ENCODE measurements at places on chromosomes 16 and 17.

DNA sequence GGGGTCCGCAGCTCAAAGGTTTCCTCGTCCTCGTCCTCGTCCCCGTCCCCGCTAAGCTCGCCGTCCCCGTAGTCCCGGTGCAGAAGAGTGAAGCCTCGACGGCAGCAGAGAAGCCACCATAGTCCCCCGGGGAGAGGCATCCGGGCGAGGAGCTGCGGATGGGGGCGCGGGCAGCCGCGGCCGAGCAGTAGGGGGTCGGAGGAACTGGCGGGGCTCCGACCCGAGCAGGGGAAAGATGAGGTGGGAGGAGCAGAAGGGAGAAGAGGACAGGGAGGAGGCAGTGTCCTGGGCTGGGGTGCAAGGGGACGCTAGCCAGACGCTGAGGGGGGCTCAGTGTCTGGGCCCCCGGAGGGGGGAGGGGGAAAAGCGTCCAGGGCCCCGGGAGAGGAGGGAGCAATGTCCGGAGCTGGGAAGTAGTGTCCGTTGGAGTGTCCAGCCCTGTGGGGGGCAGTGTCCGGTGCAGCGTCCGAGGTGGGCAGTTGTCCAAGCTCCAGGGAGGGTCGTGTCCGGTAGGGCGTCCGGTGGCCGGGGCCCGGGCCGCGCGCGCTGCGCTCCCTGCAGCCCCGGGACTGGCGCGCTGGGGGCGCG is at the start of gene PLEKHH3:
Gene PLEKHH3, minus strand, starts transcription at position 571 of the 588 bp plus-strand sequence. Its CDS starts 431 bp downstream, at position 140.
- no peak for DNase-seq

DNA sequence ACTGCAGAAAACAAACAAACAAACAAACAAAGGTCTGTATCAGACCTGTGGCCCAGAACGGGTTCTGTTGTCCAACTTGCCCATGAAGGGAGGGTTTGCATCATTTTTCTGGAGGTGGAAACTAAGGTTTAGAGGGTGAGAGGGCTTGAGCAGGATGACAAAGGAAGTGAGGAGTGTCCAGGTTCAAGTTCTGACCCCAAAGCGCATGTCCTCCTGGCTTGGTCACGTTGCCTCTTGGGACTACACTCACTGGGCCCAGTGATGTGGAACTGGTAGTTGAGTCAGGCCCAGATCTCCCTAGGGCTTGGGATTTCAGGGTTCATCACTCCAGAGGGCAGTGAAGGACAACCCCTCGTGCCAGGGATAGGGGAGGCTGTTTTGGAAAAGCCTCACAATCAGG is 1.8 kb downstream of the SREBF1 start:
- DNase-seq = no peak

GRCh38 chr16:14559809-14560241 is 70.2 kb downstream of the PARN start:
- DNase-seq = no peak

DNA sequence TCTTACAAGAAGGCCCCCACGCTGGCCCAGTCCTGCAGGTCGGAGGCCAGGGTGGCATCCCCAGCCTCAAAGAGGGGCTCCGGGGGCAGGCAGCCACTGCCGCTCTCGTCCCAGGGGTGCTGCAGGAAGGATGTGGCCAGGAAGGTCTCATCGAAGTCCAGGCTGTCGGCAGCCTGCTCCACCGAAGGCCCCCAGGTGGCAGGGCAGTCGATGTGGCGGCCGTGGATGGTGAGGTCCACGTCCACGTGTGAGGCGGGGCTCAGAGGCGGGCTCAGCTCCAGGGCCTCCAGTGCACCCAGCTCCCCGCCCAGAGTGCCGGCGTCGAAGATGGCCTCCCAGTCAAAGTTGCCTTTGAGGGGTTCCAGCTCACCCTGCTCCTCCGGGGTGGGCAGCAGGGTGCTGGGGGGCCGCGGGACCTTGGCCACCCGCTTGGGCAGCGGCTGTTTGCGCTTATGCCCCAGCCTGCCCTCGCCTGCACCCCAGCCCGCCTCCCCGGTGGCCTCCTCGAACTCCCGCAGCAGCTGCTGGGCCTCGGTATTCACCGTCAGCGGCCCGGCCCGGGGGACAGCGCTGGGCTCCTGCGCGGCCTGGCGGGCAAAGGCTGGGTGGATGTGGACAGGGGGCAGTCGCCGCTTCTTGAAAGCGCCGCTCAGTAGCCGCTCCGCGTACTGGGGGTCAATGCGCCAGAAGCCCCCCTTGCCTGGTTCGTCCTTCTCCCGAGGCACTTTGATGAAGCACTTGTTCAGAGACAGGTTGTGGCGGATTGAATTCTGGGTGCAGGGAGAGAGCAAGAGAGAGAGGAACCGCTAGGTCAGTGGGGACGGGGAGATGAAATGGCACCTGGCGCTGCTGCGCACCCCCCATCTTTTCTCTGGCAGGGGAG is 3.5 kb downstream of the FOXJ1 start:
- no peak for DNase-seq

GRCh38 chr17:4195306-4195705 is 52.3 kb downstream of the CYB5D2 start:
- peak; percentile 37 for DNase-seq

GRCh38 chr16:53216798-53217197 is 162.0 kb downstream of the CHD9 start:
- no peak for DNase-seq

GRCh38 chr17:60744355-60744966 is 66.8 kb downstream of the BCAS3 start:
- DNase-seq = no peak

DNA sequence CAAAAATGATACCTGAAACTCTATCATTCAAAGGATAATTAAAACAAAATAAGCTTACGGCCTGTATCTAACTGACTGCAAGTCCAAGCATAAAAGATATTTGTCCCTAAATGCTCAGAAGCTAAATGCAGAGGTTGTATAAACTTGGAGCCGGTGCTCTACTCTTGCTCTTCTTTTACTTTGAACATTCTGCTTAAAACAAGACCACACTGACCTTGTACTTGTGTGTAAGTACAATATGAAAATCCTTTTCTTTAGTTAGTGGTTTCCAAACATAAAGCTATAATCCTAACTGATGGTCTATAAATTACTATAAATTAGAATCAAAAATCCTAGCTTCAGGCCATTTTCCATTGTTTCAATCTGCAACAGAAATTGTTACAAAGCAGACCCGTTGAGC is 74.6 kb downstream of the SPAG9 start:
- DNase-seq = no peak

DNA sequence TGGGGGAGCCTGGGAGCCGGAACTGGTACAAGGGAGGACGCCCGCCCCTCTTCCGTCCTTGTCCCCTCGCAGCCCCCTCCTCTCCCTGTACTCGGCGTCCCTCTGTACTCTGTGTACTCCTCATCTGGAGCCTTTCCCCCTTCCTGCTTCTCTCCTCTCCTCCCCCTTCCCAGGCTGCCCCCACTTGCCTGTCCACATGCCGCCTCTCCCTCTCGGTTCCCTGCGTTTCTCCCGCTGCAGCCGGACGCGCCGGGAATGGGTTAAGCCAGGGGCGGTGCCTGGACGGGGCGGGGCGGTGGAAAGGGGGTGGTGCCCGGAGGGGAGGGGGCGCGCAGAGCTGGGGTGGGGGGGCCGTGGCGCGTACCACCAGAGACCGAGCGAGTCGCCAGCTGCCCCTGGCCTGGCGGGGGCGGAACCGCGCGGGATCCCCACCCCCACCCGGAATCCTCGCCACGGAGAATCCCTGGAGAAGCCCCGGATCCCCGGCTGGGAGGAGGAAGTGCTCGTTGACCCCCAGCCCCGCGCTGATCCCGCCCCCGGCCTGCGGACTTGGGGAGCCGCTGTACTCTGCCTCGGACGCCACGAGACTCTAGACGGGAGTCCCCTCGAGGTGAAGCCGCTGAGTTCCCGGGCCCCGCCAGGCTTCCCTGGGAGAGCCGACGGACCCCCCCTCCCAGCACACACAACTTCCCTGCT is 22.6 kb downstream of the GJD3 start:
- DNase-seq = no peak

- no peak for DNase-seq
Observed at GRCh38 chr17:11238705-11239104, 2.3 kb upstream of the SHISA6 start.

GRCh38 chr16:1620391-1620790 is 8.2 kb downstream of the CRAMP1 start:
- DNase-seq = no peak

- no peak for DNase-seq
Observed at GRCh38 chr16:87636050-87636684, 33.9 kb downstream of the JPH3 start.

- no peak for DNase-seq
Observed at GRCh38 chr16:8262299-8262698, 328.0 kb downstream of the TMEM114 start.

GRCh38 chr17:27756467-27757371 is 43.6 kb downstream of the NOS2 start:
- DNase-seq = peak; percentile 9

GRCh38 chr17:19714542-19715411 is 1.6 kb downstream of the SLC47A2 start:
- no peak for DNase-seq

- no peak for DNase-seq
Observed at GRCh38 chr16:70523076-70523742, at the start of gene COG4. Gene COG4, minus strand, starts transcription at chr16:70523554. Its CDS starts 11 bp downstream, at chr16:70523543.

- DNase-seq = no peak
Observed at GRCh38 chr16:88004391-88004790, 53.2 kb downstream of the BANP start.

- no peak for DNase-seq
Observed at GRCh38 chr16:86511317-86512161, 1.2 kb downstream of the FOXF1 start.
